ENCODE measurements at places on chromosomes 3 and 15. TPM values are rescaled to one million over a fixed set of nuclear protein-coding genes. Genes with fewer than 3 reads are reported as not detected.

The AADACL2 gene
- 0.33 TPM for total RNA-seq

The ITGB5 gene
- total RNA-seq: 146 TPM

The POPDC2 gene
- 67.9 TPM for total RNA-seq

The SKOR1 gene
- total RNA-seq: 1.2 TPM

All from esophagus muscularis mucosa (tissue), 4 donors.